ENCODE measurements at places on chromosomes 11 and 22.

DNA sequence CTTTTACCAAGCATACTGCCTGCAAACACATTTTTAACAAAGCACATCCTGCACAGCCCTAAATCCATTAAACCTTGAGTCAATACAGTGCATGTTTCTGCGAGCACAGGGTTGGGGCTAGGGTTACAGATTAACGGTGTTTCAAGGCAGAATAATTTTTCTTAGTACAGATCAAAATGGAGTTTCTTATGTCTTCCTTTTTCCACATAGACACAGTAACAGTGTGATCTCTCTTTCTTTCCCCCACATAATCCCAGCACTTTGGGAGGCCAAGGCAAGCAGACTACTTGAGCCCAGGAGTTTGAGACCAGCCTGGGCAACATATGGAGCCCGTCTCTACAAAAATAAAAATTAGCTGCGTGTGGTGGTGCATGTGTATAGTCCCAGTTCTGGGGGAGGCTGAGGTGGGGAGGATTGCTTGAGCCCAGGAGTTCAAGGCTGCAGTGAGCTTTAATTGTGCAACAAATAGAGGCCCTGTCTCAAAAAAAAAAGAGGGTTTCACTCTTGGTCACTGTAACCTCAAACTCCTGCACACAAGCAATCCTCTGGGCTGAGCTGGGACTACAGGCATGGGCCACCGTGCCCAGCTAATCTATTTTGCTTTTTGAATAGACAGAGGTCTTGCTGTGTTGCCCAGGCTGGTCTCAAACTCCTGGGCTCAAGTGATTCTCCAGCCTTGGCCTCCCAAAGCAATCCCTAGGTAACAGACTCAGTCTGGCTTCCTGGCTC lies 19.7 kb upstream of the SLC3A2 start:
- DNase-seq, result no peak

- DNase-seq, result no peak
These were observed 879.3 kb downstream of the DLG2 start for GRCh38 chr11:84747871-84748270.

GRCh38 chr11:104668797-104669463 lies 229.3 kb downstream of the CASP12 start:
- no peak for DNase-seq

DNA sequence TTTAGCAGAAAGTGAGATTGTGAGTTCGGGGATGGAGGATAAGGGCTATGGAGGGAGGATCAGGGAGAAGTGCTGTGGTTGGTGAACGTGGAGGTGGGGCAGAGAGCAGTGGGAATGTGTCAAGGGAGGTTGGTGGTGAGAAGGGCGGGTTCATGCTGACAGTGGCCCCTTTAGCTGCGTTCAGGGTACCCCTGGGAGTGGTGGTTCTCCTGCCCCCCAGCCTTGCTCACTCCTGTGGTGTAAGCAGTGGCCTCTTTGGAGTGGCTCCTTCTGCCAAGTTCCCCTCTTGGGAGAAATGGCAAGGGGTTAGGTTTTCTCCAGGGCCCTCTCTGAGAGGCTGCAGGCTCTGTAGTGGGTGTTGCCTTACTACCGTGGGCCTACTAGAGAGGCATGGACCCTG lies 16.1 kb upstream of the NECTIN1 start:
- DNase-seq, result no peak

DNA sequence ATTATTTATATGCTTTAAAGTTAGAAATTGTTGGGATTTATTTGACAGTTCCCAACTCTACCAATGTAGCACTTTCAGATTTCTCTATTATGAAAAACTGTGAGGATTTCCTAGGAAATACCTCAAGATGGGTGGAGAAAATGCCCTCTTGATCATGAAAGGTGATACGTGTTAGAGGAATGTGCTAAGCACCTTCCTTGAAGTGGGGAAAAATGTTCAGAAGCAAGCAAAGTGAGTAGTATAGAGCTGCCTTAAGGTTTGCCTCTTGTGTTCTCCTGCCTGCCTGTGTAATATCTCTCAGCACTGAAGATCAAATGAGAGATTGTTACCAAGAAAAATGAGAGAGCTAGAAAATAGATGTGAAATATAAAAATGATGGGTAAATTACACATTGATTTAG lies 58.2 kb downstream of the YAP1 start:
- no peak for DNase-seq

DNA sequence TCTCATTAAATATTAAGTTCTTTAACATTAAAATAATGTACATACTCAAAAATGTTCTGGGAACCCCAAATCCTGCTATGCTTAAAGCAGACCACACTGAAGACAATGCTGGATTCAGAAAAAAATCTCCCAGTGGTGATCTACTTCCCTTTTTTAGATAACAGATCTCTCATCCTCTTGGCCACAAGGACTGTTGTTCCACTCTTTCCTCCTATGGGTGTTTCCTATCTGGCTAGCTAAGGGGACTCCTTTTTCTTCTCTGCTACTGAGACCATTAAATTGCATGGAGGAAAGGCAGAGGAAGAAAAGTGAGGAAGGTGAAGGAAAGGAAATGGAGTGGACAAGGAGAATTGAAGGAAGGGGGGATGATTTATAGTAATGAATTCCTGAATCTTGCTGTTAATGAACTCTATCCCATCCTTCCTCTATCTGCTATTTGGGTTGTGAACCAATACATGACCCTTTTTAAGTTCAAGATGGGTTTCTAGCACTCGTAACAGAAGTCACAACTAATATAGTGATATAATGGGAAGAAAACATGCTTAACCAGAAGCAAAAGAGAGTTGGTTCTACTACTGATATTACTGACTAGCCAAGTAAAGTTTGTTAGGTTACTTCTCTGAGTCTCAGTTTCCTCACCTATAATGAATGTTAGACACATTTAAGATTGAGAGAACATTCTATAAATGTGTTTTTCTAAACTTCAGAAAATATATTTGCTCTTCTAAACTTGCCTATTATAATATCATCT lies 53.2 kb downstream of the PIK3C2A start:
- no peak for DNase-seq

GRCh38 chr11:34343153-34343552 lies 14.7 kb downstream of the ABTB2 start:
- DNase-seq, result no peak

DNA sequence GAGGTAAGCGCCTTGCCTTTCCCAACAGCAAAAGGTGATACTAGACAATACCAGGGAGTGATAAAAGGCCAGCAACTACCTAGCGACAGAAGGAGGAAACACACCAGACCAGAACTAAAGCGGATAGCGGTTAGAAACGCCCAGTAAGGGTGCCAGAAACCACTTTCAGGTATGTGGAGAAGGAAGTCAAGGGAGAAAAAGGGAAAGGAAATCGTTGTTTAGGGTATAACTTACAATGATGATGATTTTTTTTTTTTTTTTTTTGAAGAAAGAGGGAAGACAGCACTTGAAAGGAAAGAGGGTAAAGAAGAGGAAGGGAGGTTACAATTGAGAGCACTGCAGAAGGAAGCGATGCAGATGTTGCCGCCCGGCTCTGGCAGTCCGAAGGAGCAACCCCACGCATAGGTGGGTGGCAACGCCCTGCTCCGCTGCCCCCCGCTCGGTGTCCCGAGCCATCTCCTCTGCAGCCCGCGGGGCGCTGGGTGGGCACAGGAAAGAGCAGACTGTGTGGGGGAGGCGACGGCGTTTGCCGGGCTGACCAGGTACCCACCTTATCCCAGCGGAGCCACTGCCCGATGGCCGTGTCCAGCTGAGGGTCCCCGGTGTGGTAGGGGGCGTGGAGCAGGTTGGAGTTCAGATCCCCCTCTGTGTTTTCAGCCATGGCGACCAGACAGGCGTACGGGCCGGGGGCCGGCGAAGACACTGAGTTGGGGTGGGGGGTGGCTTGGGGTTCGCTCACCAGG lies 561 bp downstream of the PGM2L1 start:
- DNase-seq, result no peak

DNA sequence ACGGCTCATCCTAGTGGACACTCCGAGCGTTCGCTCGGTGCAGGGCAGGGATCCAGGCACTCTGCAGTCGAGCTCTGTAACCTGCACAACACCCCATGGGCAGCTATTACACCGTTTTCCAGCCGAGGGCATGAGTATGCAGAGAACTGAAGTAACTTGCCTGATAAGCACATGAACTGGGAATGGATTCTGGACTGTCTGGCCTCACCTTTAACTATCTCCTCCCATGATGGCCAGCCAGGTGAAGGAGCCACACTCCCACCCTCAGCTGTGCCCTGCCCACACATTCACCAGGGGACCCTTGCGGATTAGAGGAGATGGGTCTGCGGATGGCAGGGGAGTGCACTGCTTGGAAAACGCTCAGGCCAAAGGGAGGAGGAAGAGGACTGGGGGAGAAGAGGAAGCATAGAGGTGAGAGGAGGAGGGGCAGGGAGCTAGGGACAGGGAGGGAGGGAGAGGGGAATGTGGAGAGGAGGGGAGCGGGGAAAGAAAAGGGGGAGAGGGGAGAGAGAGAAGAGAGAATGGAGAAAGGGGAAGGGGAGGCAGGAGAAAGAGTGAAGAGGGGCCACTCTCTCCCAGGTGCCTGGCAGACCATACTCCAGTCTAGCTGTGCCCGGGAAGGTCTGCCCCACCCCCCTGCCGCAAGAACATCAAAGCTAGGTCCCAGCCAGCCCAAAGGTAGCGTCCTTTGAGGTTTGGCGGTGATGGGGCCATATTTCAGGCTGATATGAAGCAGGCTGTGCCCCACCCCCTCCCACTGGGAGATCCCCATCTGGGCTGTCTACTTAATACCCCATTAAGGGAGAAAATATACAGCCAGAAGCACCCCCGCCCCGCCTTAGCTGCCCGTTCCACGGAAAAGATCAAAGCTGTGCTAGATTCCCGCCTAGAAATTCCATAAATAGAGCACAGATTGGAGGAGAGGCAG lies 33.2 kb upstream of the TCF20 start:
- DNase-seq, result no peak

- DNase-seq, result no peak
These were observed 218.1 kb upstream of the SORL1-AS1 start for GRCh38 chr11:121670805-121671282.

- DNase-seq, result no peak
These were observed 82.3 kb downstream of the TBC1D22A start for GRCh38 chr22:46844606-46845210.

GRCh38 chr11:71164621-71165020 lies 87.8 kb downstream of the SHANK2 start:
- no peak for DNase-seq

GRCh38 chr11:107916671-107917241 lies 11.5 kb upstream of the RAB39A start:
- DNase-seq, result peak; percentile 27

DNA sequence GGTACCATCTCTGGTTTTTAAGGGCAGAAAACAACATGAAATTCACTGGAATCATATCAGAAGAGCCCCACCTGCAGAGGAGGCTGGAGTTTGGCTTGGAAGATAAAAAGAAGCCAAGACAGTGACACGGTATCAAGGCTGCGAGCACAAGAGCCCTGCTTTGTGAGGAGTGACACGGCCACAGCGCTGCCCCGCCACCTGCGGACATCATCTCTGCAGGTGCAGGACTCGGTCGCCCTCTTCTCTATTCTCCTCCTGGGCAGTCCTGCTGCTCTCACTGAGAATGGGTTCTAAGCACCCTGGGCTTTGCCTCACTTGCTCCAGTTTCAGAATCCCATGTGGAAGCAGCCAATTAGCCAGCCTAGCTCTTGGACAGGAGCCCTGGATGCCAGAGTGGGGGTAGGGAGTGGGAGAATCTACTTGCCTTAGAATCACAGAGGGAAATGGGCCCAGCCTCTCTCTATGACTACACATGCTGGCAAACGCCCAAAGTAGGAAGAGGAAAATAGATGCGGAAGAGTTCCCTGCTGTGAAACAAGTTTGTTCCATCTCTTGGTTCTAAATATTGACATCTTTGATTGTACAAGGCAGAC lies 17.1 kb downstream of the APOL4 start:
- no peak for DNase-seq

- no peak for DNase-seq
These were observed 70.1 kb downstream of the FAM181B start for GRCh38 chr11:82663535-82663934.

DNA sequence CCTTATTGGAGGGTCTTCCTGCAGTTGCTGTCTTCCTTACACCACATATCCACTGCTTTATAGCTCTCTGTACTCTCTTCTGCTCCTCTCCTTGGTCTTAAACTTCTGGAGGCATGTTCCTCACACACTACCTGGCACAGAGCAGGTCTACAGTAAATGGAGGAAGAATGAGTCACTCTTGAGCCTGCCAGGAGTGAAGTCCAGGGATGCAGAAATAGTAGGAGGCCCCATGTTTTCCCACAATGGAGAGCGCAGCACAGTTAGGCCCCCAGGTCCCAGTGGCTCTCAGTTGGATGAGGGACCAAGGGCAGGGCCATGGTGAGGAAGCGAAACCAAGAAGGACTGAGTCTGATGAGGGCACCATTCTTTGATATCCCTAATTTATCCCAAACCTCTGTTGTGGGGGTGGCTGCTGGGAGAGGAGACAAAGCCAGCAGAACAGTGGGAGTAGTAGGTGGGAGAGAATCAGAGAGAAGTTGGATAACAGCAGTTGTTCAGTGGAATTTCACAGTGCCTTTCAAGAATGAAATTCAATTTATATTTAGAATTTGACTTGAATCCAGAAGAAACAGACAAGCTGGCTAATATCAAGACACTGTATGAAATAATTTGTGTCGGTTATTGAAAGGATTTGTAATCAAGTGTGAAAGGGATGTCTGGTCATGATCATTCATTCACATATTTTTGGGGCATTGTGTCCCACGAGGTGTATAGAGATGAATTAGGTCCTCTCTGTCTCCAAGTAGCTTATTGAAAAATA lies 187.8 kb downstream of the HIPK3 start:
- no peak for DNase-seq

DNA sequence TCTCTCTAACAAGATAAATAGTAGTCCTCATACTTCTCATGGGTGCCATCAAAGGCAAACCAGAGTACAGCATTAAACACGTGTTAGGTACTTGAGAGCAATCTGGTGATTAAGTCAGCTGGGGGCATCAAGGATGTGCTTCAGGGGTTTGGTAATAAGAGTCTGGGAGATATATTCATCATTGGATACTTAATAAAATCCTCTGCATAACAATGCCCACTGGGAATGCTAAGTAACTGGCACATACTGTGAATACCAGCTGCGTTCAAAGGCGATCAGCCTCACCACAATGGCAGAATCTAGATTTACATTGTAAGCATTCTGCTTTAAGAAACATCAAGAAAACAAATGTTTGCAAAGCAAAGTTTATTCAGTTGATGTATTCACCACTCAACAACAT lies 268.6 kb upstream of the PITPNB start:
- no peak for DNase-seq

GRCh38 chr11:23679041-23679440 lies 817.8 kb upstream of the LUZP2 start:
- DNase-seq, result no peak

- DNase-seq, result peak; percentile 68
These were observed at the start of gene ST3GAL4 for GRCh38 chr11:126355324-126355925. ST3GAL4 (plus strand) TSS chr11:126355686; CDS start chr11:126406156, 50,470 bp downstream.

DNA sequence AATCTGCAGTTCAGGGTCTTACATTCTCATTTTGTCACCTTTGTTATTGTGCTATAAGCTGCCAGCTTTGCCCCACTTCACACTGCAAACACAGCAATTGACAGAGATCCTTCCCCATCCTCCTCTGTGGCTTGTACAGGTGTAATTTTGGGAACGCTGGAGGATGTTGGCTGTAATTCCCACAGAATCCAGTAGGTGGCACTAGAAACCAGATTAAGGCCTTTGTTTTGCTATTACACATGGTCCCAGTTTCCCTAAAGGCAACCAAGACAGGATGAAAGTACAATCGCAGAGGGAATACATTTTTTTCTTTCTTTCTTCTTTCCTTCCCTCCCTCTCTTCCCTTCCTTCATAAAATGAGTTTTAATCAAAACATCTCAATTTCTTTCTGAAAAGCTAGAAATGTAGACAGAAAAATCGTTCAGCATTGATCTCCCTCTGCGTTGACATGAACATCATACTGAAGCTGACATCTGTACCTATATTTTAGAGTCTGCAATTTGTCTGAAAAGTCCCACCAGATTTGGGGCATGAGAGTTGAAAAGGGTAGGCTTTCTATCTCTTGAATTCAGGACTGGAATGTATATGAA lies 21.3 kb upstream of the NELL1 start:
- DNase-seq, result no peak
